ENCODE measurements at places on chromosomes 3 and 15.

DNA sequence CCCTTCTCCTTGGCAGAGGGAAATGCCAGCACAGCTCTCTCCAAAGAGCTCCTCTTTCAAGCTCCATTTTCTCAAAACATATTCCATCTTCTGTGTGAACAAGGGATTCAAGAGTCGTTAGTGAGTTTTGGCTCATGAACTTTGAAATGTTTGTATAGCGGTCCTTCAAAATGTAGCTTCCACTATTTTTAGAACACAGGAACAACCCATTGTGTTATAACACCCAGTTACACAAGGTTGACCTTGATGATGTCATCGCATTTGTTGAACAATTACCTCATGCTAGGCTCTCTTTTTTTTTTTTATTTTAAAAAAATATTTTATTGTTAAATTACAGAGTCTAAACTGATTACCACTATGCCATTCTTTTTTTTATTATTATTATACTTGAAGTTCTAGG, 251.7 kb downstream of the THSD4 start:
- no peak for DNase-seq

GRCh38 chr15:70219256-70219895, 121.7 kb upstream of the TLE3 start:
- DNase-seq, result no peak

GRCh38 chr3:16168211-16168610, 6.3 kb upstream of the GALNT15 start:
- DNase-seq, result no peak

GRCh38 chr3:42652611-42653302, 740 bp upstream of the ZBTB47 start:
- no peak for DNase-seq

DNA sequence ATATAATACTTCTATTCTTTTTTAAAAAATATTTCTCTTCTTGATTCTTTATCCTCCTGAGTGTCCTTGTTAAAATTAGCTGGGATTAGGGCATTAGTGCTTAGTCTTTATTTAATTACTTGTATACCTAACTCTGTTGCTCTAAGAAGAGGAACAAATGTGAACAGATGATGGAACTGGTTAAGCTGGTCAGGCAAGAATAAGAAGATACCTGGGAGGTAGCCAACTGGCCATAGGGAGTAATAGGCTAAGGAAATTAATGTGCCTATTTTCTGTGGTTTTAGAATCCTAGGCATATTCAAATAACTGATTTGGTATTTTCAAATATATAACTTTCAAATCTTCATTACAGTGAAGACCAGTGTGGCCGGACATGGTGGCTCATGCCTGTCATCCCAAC, 54.4 kb downstream of the EIF3J start:
- DNase-seq, result no peak

- no peak for DNase-seq
Measured at GRCh38 chr15:71273731-71274447, 158.6 kb downstream of the THSD4 start.

DNA sequence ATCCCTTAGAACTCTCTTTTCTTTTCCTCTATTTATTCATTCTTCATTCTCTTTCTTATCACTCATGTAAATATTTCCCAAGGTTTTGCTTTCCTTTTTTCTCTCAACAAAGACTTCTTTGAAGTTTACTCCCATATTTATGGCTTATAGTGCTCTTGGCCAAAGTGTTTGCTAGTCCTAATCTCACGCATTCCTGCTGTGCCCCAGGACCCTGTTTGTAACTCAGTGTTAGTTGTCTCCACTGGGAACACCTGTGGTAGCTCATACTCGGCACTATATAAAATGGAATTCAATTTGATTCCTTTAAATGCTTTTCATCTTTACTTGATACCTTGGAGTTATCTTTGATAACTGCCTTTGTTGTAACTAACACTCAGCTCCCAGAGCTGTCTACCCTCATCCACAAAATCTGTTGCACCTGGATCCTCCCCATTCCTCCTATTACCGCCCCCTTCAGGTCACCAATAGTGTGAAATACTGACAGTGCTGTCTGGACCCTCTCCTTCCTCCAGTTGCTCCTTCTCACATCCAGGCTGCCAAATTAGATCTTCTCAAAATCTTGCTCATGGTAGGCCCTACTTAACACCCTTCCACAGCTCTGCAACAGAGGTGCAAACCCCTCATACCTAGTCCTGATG, 76.8 kb downstream of the TIGIT start:
- DNase-seq, result no peak

DNA sequence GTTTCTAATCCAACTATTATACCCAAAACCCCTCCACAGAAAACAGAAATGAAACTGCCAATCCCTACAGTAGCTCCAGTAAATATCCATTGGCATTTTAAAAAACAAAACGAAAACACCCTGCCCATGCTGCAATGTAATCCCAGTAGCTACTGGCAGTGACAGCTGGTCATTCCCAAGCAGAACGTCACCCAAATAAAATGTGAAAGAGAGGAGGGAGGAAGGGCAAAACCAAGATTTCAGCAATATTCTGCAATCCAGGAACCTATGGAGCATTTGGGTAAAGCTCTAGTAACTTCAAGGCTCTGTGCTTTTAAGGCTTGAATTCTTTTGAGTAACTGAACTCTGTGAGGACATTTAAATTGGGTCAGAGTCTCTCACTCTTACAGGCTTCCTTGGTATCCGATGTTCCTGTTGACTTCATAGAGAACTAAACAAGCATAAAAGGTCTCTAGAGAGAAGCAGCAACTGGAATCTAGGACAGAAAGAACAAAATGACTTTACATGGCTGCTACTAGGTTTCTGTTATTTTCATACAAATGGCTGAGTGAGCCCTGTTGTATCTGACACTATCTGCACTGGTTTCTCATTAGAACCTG, 136.2 kb downstream of the TNIK start:
- no peak for DNase-seq

- DNase-seq, result no peak
Measured at GRCh38 chr15:58282060-58282708, 144.0 kb downstream of the AQP9 start.

DNA sequence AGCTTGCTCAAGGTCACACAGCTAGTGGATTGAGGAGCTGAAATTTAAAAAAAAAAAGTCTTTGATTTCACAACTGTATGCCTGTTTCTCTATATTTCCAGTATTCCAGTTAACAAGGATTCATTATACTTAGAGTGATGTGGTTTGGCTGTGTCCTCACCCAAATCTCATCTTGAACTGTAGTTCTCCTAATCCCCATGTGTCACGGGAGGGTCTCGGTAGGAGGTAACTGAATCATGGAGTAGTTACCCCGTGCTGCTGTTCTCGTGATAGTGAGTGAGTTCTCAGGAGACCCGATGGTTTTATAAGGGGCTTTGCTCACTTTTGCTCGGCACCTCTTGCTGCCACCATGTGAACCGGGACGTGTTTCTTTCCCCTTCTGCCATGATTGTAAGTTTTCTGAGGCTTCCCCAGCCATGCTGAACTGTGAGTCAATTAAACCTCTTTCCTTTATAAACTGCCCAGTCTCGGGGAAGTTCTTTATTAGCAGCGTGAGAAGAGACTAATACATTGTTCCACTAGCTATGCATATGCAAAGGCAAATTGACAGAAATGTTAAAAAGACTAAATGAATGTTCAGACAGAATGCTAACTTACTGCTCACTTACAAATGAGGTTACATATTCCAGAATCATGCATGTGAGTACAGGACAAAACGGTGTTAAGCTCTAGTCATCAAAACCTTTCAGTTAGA, 1101.9 kb downstream of the ROBO1 start:
- no peak for DNase-seq

DNA sequence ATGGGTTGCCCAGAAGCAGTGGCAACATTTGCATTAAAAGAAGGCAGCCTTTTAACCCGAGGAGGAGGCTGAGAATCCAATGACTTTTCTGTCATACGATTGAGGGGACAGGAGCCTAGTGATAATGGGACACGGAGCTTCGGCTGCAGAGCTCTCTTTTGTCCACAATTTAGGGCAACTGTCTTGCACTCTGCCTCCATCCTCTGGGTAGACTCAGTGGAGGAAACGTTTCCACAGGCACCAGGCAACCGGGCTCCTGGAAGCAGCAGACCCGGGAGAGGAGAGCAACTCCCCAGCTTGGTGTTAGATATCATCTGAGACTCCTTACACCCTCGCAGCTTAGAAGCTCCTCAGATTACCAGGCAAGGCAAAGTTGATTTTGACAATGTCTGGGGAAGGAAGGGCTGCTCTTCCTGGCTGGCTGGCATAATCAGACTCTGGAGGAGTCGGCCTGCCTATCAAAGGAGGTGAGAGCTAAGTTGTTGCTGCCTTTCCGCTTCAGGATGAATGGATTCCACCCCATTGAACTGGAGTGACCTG, 43.5 kb upstream of the RNU6-1 start:
- DNase-seq, result no peak

DNA sequence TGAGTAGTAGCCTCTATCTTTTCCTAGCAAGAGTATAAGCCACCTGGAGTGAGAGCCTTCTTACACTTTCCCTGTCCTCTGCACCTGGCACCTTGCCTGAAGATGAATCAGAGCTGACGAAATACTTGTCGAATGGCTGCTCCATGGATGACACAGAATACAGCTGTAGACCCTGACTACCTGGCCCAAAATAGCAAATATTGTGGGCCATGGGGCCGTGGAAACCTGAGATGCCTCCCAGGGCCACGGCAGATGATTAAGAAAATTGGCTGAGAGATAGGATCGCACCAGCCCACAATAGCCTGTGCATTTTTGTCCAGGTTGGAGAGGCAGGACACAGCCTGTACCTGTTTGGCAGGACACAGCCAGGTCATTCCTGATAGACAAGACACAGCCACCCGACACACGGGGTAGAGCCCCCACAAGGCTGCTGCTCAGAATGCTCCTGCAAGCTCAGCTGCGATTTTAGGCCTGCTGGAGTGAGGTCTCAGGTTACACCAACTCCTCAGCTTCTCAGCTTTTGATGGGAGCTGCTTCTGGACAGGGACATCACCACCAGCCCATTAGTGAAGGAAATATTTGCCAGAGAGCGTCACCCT, 22.9 kb upstream of the TPM1 start:
- DNase-seq, result no peak

GRCh38 chr15:90557186-90558084, 27.7 kb downstream of the CRTC3 start:
- no peak for DNase-seq

GRCh38 chr3:55159711-55160110, 231.9 kb upstream of the LRTM1 start:
- DNase-seq, result no peak

GRCh38 chr3:156460206-156460611, 94.7 kb downstream of the SSR3 start:
- no peak for DNase-seq

DNA sequence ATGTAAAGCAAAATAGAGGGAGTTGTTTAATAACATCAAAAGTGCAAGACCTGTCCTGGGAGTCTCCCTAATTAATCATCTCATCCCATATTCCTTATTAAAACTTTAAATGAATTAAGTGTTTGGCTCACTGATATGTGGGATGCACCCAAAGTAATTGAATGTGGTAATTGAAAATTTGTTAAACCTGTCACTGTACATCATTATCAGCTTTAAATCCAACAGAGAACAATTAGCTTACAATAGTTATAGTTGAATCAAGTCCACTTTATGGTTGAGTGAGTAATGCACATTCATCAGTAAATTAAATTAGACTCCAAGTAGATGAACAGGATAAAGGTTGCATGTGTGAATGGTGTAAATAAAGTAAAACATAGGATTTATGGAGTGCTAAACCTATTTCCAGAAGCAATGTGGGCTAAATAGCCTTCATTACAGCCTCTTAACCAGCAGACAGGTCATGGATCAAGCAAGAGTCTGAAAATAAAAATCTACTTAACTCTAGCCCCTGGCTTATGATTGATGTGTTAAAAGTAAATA, 608.2 kb upstream of the CCDC54 start:
- DNase-seq, result no peak

DNA sequence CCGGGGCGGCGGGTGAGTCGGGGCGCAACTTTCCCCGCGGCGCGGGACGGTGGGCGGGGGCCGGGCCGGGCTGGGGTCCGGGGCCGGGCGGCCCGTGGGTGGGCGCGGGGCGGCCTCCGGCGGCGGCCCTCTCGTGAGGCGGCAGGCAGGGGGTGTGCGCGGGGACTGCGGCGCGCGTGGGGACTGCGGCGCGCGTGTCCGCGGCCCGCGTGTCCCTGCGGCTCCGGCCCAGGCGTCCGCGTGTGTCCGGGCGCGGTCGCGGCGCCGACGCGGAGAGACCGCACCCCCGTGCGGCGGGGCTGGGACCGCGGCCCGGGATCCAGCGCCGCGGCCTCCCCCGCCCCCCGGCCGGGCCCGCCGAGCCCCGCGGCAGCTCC, 349 bp downstream of the PLXNA1 start:
- DNase-seq, result no peak

- DNase-seq, result no peak
Measured at GRCh38 chr3:42022355-42022754, 60.5 kb upstream of the ULK4 start.

DNA sequence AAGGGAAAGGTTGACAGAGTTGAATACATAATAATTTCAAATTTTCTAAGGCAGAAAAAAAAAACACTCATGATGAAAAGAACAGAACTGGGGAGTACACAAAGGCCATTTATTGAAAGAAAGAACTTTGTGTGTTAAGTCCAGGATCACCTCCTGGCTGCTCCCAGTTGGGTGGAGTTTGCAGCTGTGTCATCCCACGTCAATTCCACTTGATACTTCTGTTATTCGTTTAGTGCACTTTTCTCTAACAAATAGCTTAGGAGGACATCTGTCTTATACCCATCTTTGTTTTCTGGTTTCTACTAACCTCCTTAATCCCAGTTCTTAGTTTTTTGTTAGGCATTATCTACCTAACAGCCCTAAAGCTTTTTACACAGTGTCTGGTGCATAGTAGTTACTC, 44.7 kb downstream of the SGO1 start:
- no peak for DNase-seq

DNA sequence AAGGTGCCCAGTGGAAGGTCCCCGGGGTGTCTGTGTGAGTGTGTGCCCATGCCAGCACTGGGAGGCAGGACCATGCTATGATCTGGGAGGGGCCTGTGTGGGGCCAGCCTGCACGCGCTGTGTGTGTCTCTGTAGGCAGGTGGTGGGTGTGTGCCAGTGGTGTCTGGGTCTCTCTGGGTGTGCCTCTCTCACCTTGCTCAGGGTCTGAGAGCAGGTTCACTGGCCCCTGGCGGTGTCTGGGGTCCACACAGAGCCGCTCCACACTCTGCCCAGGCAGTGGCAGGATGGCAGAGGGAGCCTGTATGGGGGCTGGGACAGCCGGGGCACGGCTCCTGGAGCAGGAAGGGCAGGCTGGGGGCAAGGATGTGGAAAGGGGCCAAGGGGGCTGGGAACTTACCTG, 12.6 kb downstream of the ITIH4 start:
- DNase-seq, result no peak

DNA sequence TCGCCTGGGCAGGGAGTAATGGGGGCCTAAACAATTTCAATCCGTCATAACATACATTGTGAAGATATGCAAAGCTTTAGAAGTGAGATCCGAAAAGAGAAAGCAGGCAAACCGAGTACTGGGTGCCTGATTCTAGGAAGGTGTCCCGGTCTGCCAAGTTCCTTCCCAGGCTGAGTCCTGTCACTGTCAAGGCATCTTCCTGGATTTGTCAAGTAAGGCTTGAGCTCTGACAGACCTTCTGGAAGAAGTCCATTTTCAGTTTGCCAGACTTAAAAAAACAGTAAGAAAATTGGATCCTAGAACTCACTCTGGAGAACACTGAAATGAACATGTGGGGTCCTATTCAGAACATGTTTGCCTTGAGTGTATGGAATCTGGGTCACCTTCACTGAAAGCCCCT, 253.9 kb downstream of the RORA start:
- DNase-seq, result no peak

Data from stimulated activated CD4-positive, alpha-beta T cell treated with anti-CD3 and anti-CD28 coated beads, Interleukin-2, amount 100 ng/mL, for 24 hours (primary cell).